Vagina (tissue), 2 donors: ENCODE measurements at places on chromosomes 3 and 15. TPM values are rescaled to one million over a fixed set of nuclear protein-coding genes. Genes with fewer than 3 reads are reported as not detected.

Gene DNAH12
- 0.25 TPM for total RNA-seq

Gene CCDC39
- not detected for total RNA-seq

- DNase-seq, result no peak
These were observed 511.5 kb upstream of the NAALADL2 start for GRCh38 chr3:174347474-174348138.

GRCh38 chr3:5929027-5929426 is 741.5 kb downstream of the EDEM1 start:
- no peak for DNase-seq

- DNase-seq, result no peak
These were observed 47.6 kb downstream of the SLMAP start for GRCh38 chr3:57803647-57804081.

- no peak for DNase-seq
These were observed 12.8 kb downstream of the C15orf39 start for GRCh38 chr15:75214293-75215096.

DNA sequence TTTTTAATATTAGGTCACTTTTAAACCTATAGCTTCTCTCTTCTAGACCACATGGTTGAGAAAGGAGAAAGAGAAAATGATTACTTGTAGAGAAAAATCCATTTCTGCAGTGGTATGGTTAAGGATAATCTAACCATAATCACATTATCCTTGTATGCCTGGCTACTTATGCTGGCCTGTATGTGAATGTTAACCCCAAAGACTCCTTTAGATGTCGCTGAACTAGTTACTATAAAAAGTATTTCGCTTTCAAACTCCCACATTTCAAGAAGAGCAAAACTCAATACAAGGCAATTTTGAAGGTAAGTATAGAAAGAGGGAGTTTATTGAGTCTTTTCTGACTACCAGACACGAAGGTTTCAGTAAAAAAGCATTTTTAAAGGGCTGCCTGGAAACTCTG is 2.2 kb downstream of the KCTD6 start:
- no peak for DNase-seq

DNA sequence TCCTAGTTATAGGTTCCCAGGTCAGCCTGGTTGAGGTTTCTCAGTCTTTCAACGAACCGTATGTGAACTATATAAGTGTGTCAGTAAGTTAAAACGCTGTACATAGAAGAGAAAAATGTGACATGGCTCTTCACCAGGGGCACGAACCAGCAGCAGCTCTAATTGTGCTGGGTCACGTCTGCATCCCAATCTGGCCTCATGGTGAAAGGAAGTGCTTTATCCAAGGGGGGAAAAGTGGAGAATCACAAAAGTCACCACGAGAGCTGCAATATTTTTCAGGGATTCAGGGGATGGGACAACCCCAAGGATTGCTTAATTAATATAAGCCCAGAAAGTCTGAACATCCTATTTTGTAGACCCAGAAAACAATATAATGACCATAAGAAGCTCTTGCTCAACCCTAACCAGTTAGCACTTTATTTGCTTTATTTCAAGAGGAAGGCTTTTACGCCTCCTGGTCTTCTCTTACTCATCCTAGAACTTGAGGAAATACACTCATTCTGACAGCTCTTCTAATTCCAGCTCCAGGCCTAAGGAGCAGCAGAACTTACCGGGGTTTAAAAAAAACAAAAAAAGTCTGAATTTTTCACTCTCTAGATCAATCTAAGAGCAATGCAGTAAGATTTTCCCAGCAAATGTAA is 16.5 kb downstream of the ANXA2 start:
- no peak for DNase-seq

DNA sequence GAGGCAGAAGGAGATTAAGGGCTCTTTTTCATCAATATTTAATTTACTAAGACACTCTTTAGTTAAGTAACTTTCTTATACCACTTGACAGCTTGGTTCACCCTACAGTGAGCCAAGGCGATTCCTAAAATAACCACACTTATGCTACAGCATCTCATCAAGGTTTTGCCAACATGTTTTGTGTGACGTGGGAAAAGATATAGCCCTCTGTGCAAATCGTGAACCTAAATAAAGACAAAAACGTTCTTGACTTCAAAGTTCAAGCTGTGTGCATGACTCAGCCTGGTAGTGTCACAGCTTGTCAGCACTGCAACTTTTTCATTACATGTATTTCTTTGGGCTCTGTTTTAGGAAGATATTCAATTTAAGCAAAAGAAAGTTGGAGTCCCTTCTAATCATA is 297.0 kb upstream of the EPHA3 start:
- DNase-seq, result no peak

DNA sequence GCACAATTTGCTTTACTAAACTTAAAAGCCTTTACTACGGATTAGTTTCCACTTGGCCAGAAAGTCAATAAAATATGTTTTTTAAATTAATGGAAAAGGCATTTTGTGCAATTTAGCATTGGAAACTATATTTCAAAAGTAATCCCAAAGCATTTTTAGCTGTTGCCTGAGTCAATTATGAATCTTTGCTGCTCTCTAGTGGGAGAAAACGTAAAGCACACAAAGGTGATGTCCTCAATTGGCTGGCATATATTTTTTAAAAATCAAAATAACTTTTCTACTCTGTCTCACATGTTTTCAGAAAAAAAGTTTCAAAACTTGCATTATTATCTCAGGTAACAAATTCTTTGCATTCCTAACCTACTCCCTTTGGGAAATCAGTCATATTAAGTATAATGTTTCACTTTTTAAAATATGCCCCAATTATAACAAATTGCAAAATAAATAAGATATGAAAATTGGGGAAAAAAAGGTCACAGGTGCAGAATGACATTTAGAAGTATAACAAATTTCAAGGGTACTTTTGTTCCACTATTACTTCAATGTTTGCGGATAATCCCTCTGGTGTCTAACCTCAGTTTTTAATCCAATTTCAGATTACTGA is 47.2 kb upstream of the TEX55 start:
- DNase-seq, result no peak

- DNase-seq, result no peak
These were observed 139.5 kb upstream of the SLC2A2 start for GRCh38 chr3:171165983-171166382.

DNA sequence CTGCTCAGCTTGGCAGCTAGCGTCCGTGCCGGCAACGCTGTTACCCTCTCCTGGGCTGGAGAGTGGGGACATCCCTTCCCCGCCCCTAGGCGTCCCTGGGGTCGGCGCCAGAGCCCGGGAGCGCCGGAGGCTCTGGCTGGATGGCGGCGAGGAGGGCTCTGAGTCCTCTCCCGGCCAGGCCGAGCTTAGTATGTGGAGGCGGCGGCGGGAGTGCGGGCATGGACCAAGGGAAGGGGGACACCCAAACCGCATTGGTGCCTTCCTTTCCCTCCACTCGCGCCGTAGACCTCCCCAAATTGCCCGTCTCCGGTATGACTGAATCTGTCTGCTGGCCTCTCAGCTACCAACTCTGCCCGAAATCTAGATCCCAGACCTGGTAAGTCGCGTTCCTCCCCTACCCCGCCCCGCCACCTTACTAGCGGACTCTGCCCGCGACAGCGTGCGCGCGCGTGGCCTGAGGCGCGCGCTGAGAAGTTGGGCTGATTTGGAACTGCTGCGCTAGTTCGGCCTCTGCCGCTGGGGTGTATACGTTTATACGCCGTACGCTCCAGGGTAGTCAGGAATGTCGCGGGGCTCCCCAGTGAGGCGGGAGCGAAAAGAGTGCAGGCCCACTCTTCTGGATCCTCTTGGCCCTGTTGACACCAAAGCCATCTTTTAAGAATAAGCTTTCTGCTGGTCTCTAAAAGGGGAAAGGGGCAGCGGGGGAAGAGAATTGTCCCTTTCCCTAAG is 12.2 kb downstream of the ZIC1 start:
- DNase-seq, result no peak

DNA sequence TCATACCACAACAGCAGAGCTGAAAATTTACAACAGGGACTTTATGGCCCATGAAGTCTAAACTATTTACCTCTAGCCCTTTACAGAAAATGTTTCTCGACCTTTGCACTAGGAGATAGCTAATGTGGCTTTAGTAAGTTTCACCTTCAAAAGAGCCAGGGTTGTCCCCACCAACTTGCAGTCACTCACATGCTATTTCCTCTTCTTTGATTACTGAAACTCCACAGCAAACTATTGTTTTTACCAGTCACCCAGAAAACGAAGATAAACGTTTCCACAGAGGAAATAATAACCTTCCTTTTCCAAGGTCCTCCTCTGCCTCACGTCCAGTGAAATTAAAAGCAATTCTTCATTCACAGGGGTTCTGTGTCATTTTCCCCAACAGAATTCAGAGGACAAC is 48.2 kb downstream of the WWTR1 start:
- no peak for DNase-seq
